ENCODE measurements at places on chromosomes 11 and 22. TPM values are rescaled to one million over a fixed set of nuclear protein-coding genes. Genes with fewer than 3 reads are reported as not detected.

The TPH1 gene
- 0.05 TPM for total RNA-seq

The KRTAP5-1 gene
- not detected for total RNA-seq

The CXCR5 gene
- total RNA-seq, result 0.17 TPM

The LSP1 gene
- total RNA-seq, result 3.1 TPM

The GAS2L1 gene
- 26.7 TPM for total RNA-seq

The PKNOX2 gene
- total RNA-seq, result not detected

The INS gene
- total RNA-seq, result not detected

The CD3D gene
- not detected for total RNA-seq

The KDM2A gene
- total RNA-seq, result 51.2 TPM

The KIRREL3 gene
- total RNA-seq, result 12.0 TPM

The OR51I1 gene
- total RNA-seq, result not detected

The ATP6V1E1 gene
- total RNA-seq, result 132 TPM

The CFAP300 gene
- total RNA-seq, result 6.4 TPM

The OR51B5 gene
- not detected for total RNA-seq

The RFPL3 gene
- not detected for total RNA-seq

The OR8D4 gene
- not detected for total RNA-seq

The CRKL gene
- total RNA-seq, result 22.0 TPM

The HTR3A gene
- total RNA-seq, result not detected

The CLMP gene
- total RNA-seq, result 26.6 TPM

The MS4A3 gene
- total RNA-seq, result not detected

The RCN1 gene
- total RNA-seq, result 184 TPM

The ELFN2 gene
- 6.0 TPM for total RNA-seq

The CELSR1 gene
- 29.1 TPM for total RNA-seq

The GLB1L2 gene
- total RNA-seq, result 2.0 TPM

The PI4KA gene
- 20.5 TPM for total RNA-seq

The SAA2 gene
- total RNA-seq, result 0.23 TPM

The MYBPC3 gene
- 0.07 TPM for total RNA-seq

The OR51B4 gene
- total RNA-seq, result not detected

The COMT gene
- 150 TPM for total RNA-seq

Data from A549 treated with Hydrocortisone at 1 μM for 4 hours (cell line).